ENCODE measurements at places on chromosomes 4 and X.
A peak's percentile ranks its signal among the peaks of the same experiment; 100 is the strongest.

DNA sequence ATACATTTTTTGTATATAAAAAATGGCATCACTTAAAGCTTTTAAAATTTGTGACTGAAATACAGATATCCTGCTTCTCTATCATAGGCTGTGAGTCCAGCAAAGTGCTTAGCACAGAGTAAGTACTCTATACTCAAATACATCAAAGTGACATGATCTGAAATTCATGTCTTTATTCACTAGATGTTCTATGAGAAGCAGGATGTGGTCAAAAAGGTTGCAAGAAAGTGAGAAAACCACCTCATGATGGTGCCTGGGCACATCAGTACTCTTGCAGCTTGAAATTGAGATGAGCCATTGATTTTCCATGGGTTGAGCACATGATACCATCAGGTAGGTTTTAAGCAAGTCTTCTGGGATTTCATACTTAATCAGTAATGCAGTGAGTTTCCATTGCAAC, 20.4 kb upstream of the SFRP2 start:
- no peak for DNase-seq

DNA sequence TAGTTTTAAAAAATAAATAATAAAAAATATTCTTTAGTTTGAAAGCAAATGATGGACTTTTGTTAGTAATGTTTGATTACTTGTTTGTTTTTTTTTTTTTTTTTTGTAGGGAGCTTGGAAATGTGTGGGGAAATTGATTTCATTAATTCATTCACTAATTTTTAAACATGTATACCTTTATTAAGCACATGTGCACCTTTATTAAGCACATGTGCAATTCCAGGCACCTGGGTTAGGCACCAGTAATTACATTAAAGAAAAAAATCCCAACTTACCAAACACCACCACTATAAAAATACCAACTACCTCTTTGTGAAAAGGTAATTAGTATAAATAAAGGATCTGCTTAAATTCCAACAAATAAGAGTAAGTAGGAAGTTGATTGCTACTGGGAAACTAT, 9.5 kb downstream of the GUCY1B1 start:
- DNase-seq = no peak

- no peak for DNase-seq
These were observed 613.8 kb upstream of the TECRL start for GRCh38 chr4:65023081-65023480.

GRCh38 chrX:154417157-154417556, 5.8 kb downstream of the TAFAZZIN start:
- no peak for DNase-seq

- no peak for DNase-seq
These were observed 90.5 kb downstream of the STK32B start for GRCh38 chr4:5141802-5142201.

DNA sequence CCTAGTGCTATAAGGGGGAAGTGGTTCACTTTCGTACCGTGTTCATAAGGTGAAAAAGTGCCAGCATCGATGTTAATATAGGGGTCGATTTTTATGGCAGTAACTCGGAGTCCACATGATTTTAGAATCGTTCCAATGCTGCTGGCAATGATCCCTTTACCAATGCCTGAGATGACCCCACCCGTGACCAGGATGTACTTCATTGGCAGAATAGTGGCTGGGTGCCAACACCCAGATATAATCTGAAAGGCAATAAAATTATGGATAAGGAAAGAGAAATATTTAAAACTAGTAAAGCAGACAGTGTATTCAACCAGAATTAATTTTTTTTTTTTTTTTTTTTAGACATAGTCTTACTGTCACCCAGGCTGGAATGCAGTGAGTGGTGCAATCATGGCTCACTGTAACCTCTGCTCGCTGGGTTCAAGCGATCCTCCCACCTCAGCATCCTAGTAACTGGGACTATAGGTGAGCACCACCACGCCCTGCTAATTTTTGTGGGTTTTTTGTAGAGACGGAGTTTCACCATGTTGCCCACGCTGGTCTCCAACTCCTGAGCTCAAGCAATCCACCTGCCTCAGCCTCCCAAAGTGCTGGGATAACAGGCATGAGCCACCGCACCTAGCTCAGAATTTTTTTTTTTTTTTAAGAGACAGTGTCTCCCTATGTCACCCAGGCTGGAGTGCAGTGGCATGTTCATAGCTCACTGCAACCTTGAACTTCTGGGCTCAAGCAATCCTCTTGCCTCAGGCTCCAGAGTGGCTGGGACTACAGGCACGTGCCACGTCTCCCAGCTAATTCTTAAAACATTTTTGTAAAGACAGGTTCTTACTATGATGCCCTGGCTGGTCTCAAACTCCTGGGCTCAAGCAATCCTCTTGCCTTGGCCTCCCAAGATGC, 9.5 kb downstream of the CTPS2 start:
- DNase-seq = no peak

DNA sequence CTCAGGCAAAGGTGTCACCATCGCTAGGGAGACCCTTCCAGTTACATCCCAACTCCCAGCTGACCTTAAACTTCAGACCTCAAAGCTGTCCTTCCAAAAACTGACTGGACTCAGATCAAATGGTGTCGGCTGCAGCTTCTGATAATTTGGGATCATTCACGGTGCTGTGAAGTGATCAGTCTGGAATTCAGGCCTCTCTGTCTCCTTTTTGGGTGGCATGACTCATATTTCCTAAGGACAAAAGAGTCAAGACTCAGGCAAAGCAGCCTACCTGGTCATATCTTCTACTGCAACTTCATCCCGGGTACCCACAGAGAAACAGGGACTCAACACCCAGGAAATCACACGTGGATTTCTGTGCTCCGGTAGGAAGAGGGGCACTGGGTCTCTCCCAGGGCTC, 87.6 kb downstream of the SORCS2 start:
- no peak for DNase-seq

- DNase-seq = no peak
These were observed 13.1 kb downstream of the DCHS2 start for GRCh38 chr4:154478547-154478946.

DNA sequence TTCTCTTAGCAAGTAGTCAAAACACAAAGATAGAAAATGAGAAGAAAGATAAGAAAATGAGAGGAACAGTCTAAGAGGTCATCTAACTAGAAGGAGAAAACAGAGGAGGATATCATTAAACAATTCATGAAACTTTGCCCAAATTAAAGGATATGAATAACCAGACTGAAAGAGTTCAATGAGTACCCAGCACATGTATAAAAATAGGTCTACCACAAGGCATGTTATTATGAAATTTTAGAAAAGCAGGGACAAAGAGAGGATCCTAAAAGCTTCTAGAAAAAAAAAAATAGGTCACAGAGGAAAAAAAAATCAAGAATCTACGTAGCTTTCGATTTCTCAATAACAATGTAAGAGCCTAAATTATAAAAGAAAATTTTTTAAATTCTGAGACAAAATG, 118.5 kb downstream of the WDFY3 start:
- no peak for DNase-seq

DNA sequence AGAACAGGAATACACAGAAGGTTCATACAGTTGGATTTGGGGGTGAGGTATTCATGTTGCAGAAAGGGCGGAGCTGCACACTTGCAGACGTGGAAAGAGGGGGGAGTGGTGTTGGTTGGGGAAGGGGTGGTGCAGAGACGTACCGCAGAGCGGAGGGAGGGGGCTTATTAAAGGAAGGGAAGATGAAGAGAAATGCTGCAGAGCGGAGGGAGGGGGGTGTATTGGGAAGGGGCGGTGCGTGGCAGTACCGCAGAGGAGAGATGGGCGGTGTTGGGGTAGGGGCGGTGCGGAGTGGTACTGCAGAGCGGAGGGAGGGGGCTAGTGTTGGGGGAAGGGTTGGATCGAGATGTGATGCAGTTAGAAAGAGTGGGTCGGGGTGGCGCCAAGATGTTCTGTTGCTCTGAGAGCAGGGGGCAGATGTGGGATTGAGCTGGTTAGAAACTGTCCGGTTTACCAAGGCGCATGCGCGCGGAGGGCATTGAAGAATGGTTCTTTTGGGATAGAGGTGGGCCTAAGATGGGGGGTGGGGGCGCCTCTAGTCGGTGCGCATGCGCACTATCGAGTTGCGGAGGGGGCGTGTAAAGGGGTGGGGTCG, 900 bp downstream of the TRO start:
- DNase-seq = no peak

DNA sequence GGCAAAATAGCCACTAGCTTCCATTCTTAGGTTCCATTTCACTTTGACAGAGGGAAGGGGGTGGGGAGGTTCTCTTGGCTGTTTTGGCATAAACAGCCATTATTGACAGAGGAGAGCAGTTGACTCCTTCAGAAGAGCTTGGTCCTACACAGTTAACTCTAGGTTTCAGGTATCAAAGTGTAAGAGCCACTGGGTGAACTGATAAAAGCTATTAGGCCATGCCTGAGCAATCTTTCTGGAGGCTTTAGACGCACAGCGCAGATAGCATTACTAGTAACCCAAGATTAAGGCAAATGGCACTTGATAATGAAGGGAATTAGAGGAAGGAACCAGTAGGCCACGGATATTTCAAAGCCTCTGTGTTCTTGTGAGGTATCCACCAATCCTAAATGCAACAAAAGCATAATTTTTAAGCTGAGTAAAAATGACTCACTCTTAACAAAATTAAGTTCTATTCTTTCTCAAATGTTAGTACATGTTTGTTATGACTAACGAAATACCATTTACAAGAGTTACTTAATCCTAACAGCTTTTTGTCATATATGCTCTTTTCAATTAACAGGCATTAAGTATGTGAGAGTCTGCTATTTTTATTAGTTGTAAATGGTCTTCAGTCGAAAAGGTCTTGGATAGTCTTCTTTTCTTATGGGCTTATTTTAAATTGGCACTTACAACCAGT, 53.6 kb downstream of the SLC7A11 start:
- DNase-seq = no peak

DNA sequence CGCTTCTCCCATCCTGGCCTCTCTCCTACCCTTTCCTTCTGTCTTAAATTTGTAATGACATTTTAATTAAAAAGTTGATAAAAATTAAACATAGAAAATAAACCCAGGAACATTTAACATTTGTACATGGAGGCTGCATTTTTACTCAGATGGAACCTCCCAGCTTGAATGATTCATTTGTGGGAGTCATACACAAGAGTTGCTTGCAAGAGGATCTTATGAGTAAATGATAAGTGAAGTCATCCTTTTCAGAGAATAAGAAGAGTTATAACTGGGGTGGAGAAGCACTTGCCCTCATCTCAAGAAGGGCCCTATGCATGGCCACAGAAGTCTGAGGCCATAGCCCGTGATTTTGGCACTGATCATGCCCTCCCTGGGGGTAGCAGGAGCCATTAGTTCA, 482.9 kb upstream of the BOD1L1 start:
- no peak for DNase-seq

DNA sequence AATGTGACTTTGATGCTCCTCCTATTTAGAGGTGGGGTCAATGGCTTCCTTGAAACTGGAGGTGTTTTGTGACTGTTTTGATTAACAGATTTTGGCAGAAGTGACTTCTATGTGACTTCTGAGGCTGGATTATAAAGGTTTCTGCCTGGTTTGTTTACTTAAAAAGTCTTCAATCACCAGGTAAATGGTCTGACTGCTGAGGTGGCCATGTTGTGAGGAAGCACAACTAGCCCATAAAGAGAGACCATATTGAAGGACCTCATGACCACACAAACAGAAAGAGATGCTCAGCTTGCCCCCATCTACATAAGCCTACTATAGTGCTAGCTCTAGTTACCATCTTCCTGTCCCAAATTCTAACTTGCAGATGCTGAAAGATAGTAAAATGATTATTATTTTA, 14.3 kb upstream of the LSM6 start:
- DNase-seq = no peak

GRCh38 chrX:87063642-87064041, 454.0 kb upstream of the KLHL4 start:
- no peak for DNase-seq

DNA sequence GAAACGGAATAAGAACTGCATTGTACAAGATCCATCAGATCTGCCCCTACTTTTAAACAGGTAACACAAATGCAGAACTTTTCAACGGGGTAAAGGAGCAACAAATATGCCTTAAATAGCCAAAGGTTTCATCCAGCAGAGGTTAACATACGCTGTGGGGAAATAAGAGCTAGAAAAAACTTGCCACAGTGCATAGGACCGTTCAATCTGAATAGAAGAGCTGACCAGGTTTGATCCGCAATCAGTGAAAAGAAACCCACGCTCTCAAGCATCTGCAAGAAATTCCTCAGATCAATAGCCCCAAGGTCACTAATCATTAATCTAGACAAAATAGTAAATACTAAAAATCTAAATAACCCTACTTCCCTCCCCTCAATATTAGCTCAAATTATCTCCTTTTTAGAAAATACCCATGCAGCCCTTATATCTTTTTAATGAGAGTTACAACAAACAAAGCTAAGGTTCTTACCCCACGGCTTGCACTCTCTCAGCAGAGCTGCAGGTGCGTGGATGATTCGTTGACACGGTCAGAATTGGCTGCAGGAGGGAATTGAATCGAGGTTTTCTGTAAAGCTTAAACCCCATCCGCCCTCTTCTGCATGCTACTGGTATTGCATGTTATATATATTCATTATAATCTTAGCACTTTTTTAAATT, at the start of gene TLR10:
TSS of gene TLR10 (minus strand) at position 539 of the 657 bp plus-strand sequence. CDS start 7,400 bp downstream, outside the sequence.
- DNase-seq = peak; percentile 56

DNA sequence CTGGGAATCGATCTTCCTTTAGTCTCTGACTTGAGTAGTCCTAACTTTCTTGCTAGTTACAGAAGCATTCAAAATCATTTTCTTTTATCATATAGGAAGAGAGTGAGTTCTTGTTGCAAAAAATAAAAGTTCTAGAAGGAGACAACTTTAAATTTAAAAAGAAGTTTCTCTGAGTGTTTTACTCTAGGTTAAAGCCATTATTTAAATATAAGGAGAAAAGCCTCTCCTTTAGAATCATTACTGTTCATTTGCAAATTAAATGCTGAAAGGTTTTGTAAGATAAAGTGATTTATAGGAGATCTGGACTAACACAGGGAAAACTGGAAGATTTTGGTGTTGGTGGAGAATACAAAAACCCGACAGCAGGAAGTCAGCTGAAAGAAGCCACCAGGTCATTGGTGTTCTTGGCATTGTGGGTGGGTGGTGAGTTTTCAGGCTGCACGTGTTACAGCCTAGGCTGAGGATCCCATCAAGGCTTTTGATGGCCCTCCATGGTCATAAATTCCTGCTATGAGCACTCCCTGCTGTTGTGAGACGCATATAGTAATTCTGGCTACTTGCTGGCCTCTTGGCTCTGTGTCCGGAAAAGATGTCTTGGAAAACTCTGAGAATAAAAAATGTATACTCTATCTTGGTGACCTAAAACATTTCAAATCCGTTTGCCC, 81.6 kb downstream of the GPAT3 start:
- no peak for DNase-seq

GRCh38 chr4:186619088-186619487, 63.7 kb upstream of the MTNR1A start:
- no peak for DNase-seq
